ENCODE measurements at places on chromosomes 2 and 18.

- DNase-seq = no peak
Observed at GRCh38 chr18:6103741-6104140, 208.4 kb upstream of the TMEM200C start.

GRCh38 chr2:16006537-16007166 is 66.3 kb downstream of the MYCN start:
- no peak for DNase-seq

- DNase-seq = no peak
Observed at GRCh38 chr2:45047301-45047700, 38.0 kb upstream of the SIX2 start.

GRCh38 chr18:77019641-77020040 is 112.9 kb downstream of the MBP start:
- DNase-seq = no peak

DNA sequence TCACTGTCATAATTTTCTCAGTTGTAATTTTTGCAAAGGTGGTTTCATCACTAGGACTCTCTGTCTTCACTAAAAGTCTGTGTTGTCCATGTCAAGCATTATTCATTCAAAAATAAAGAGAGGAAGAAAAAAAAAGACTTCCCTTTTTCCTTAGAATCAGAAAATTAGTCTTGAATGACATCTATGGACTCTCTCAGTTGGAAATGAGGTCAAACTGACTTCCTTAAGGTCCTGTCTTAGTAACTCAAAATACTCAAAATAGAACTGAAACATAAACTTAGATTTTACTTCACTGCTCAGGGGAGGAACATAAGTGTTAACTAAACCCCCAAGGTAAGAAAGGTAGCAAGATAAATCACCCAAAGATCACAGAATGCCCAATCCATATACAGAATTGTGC is 2.2 kb upstream of the ZNF407 start:
- no peak for DNase-seq

GRCh38 chr18:59908799-59909198 is 9.0 kb downstream of the PMAIP1 start:
- no peak for DNase-seq

Data from upper lobe of right lung (tissue), 1 donor.